Stimulated activated CD4-positive, alpha-beta T cell treated with anti-CD3 and anti-CD28 coated beads, Interleukin-12 subunit alpha, Interleukin-12 subunit beta, amount 100 ng/mL, for 4 hours (primary cell): ENCODE measurements at places on chromosomes 1 and 21.

- no peak for DNase-seq
Observed at GRCh38 chr21:20641241-20641640, 357.0 kb upstream of the NCAM2 start.

GRCh38 chr1:205676002-205676401 is 4.3 kb downstream of the SLC45A3 start:
- no peak for DNase-seq

GRCh38 chr1:208233978-208234377 is 10.2 kb downstream of the PLXNA2 start:
- DNase-seq, result no peak

DNA sequence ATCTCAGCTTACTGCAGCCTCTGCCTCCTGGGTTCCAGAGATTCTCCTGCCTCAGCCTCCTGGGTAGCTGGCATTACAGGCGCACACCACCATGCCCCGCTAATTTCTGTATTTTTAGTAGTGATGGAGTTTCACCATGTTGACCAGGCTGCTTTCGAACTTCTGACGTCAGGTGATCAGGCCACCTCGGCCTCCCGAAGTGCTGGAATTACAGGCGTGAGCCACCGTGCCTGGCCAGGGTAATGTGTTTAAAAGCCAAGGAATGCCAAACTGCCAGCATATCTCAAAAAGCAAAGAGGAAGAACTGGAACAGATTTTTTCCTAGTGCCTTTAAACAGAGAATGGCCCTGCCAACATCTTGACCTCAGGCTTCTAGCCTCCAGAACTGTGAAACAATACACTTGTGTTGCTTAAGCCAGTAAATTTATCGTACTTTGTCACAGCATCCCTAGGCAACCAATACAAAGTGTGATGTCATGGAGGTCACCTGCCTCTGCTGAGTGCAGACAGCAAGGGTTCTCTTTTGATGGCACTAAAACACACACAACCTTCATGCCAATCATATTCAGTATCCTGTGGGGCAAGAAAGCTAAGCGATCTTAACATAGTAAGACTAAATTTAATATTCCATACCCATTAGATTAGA is 858.3 kb upstream of the TMPRSS15 start:
- DNase-seq, result no peak

DNA sequence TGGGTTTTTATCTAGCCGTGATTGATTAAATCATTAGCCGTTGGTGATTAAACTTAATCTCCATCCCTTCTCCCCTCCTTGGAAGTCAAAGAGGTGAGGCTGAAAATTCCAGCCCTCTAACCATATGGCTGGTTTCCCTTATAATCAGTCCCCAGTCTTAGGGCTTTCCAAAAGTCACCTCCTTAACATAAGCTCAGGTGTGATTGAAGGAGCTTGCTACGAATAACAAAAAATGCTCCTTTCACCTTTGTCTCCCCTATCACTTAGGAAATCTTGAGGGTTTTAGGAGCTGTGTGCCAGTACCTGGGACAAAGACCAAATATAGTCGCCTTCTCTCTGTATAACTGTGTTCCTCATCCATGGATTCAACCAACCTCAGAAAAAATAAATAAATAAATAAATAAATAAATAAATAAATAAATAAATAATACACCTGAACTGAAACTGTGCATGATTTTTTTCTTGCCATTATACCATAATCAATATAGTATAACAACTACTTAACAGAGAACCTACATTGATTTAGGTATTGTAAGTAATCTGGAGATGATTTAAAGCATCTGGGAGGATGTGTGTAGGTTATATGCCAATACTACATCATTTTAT is 82.2 kb downstream of the PAPPA2 start:
- no peak for DNase-seq

GRCh38 chr21:41011098-41011731 is 156.7 kb upstream of the BACE2 start:
- no peak for DNase-seq

GRCh38 chr1:97783751-97784150 is 137.1 kb downstream of the DPYD start:
- no peak for DNase-seq

- DNase-seq, result no peak
Observed at GRCh38 chr1:5640845-5641244, 351.4 kb downstream of the NPHP4 start.

DNA sequence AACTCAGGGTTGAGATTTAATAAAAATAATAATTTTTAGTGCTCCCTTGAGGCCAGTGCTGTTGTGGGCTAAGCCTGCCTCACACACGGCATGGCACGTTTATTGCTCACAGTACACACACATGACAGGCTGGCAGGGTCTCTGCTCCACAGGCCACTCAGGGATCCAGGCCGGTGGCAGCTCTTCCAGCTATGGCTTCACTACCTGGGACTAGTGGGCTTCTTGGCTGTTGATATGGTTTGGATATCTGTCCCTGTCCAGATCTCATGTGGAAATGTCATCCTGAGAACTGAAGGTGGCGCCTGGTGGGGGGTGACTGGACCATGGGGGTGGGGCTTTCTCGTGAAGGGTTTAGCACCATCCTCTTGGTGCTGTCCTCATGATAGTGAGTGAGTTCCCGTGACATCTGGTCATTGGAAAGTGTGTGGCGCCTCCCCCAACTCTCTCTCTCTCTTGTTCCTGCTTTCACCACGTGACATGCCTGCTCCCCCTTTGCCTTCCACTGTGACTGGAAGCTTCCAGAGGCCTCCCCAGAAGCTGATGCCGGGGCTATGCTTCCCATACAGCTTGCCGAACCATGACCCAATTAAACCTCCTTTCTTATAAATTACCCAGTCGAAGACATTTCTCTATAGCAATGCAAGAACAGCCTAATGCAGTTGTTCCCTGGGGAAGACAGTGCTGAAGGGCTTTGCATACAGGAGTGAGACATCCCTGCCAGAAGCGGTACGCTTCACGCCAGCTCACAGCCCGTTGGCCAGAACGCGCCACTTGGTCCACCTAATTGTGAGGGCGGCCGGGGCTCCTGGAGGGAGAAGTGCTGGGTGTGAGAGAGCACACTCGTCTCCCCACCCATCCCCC is 226.9 kb upstream of the C1orf174 start:
- no peak for DNase-seq

DNA sequence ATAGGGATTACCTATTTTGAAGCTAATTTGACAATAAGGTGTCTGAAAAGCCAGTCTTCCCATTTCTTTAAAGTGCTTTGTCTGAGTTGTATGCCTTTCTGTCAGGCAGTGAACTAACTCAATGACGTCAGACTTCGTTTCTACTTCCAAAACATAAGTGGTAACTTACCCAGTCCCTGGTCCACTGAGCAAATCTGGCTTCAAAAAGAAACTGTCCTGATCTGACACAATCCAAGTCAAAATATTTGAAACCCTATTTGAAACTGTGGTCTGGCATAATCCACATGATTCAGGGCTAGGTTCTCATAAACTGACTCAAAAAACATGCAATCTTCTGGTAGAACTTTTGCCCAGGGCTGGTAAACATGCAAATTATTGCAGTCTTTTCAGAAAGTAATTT is 34.0 kb downstream of the DIRAS3 start:
- no peak for DNase-seq

DNA sequence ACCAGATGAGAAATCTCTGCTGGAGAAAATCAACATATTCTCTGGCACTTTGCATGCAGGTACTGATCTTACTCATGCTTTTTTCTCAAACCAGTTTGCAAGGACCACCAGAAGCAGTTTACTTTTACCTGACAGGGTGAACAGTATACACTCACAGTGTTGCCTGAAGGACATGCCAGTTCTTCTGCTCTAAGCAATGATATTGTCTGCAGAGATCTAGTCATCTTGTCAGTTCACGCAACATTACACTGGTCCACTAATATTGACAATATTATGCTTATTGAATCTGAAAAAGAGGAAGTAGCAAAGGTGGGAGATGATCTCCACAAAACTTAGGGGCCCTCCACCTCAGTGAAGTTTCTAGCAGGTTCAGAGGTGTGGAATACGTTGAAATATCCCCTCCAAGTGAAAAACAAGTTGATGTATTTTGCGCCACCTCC is 3.8 kb upstream of the S100B start:
- DNase-seq, result no peak
